Panc1 (cell line): ENCODE measurements at places on chromosomes 12 and 14.

DNA sequence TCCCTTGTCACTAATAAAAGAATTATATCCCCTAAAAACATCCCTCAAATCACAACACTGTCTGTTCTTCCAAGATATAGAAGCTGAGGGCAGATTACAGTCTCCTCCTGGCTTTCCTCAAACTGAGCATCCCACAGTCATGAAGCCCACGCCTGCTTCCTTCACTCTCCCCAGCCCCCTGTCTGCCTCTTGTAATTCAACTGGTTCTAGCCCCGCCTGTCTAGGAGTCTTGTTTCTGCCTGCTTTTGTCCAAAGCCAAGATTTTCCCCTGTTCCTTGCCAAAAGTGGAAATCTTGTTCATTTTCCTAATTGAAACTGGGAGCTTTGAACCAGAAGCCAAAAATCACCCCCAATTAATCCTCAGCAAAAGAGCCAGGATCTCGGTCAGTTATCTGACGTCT is 35.9 kb upstream of the PWP1 start:
- no peak overlapping the region for H3K4me3 ChIP-seq
- no peaks in the 10 kb centered on the region for H3K4me1 ChIP-seq
- DNase-seq: no peak
- H3K27me3 ChIP-seq: no peaks in the 10 kb centered on the region; the same call in none of the 2 replicates
- no peak overlapping the region for H3K27ac ChIP-seq
- H3K36me3 ChIP-seq: no peaks in the 10 kb centered on the region

- no peak overlapping the region for H3K4me3 ChIP-seq
- H3K4me1 ChIP-seq: peaks cover 72% of the 10 kb centered on the region
- no peaks in the 10 kb centered on the region for H3K36me3 ChIP-seq
- no peaks in the 10 kb centered on the region for H3K27me3 ChIP-seq
- DNase-seq: no peak
Measured at GRCh38 chr12:52182898-52183543, 8.8 kb downstream of the KRT80 start.

DNA sequence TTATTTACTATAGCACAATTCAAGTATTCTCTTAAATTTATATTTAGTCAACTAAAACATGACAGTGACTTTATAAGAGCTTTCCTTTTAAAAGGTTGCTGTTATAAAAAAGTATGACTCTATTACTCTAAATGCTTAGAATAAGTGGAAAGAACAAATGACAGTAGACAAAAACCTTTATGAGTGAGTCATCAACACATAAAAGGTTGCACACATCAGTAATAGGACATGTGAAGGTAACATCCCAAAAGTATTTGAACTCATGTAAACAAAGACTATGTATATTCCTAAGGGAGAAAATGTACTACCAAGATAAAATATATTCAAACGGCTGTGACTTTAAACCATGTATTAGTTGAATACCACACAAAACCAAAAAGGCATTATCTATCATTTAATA is 98.8 kb downstream of the PAWR start:
- no peaks in the 10 kb centered on the region for H3K4me1 ChIP-seq
- H3K27ac ChIP-seq: no peak overlapping the region
- H3K36me3 ChIP-seq: peaks cover 23% of the 10 kb centered on the region
- H3K4me3 ChIP-seq: no peak overlapping the region
- no peaks in the 10 kb centered on the region for H3K27me3 ChIP-seq
- no peak for DNase-seq

DNA sequence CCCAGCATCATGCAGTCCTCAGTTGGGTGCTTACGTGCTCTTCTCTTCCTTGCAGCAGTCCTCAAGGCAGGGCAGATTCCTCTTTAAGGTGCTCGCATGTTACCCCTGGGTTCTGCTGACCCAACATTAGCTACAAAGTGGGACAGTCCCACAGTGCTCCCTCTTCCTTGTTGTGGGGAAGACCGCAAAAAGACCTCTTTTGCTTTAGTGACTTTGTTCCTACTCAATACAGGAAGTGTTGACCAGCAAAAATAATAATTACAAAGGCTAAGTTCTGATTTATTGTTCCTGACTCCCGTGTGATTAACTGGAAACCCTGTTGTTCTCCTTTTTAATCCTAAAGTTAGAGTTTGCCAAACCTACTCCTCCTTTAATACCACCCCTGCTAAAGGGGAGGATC is 13.7 kb downstream of the PIGH start:
- H3K4me1 ChIP-seq: no peaks in the 10 kb centered on the region
- no peaks in the 10 kb centered on the region for H3K27me3 ChIP-seq
- H3K27ac ChIP-seq: no peak overlapping the region
- DNase-seq: no peak

- no peaks in the 10 kb centered on the region for H3K36me3 ChIP-seq
- H3K27ac ChIP-seq: no peak overlapping the region
- H3K4me3 ChIP-seq: no peak overlapping the region
- DNase-seq: no peak
- H3K4me1 ChIP-seq: no peaks in the 10 kb centered on the region
Measured at GRCh38 chr12:14310866-14311265, 54.6 kb upstream of the ATF7IP start.

- no peaks in the 10 kb centered on the region for H3K27me3 ChIP-seq
- DNase-seq: no peak
- no peaks in the 10 kb centered on the region; the same call in none of the 2 replicates for H3K4me1 ChIP-seq
- H3K36me3 ChIP-seq: peaks cover 5% of the 10 kb centered on the region
- peak overlapping the region; percentile 79 for H3K27ac ChIP-seq
Measured at GRCh38 chr12:98644433-98644711, 216 bp downstream of the IKBIP start.
